Activated naive CD8-positive, alpha-beta T cell treated with anti-CD3 and anti-CD28 coated beads for 36 hours (primary cell): ENCODE measurements at places on chromosomes 6 and 20. TPM values are rescaled to one million over a fixed set of nuclear protein-coding genes. Genes with fewer than 3 reads are reported as not detected.

The PARD6B gene
- 3.9 TPM for total RNA-seq

The KHDC1 gene
- total RNA-seq = 3.3 TPM

GRCh38 chr20:15297059-15297875 lies 959.9 kb upstream of the FLRT3 start:
- H3K36me3 ChIP-seq = no peaks in the 10 kb centered on the region
- H3K4me1 ChIP-seq = no peaks in the 10 kb centered on the region
- no peak overlapping the region for H3K4me3 ChIP-seq
- H3K27ac ChIP-seq = no peak overlapping the region
- DNase-seq = no peak
- H3K27me3 ChIP-seq = no peaks in the 10 kb centered on the region

DNA sequence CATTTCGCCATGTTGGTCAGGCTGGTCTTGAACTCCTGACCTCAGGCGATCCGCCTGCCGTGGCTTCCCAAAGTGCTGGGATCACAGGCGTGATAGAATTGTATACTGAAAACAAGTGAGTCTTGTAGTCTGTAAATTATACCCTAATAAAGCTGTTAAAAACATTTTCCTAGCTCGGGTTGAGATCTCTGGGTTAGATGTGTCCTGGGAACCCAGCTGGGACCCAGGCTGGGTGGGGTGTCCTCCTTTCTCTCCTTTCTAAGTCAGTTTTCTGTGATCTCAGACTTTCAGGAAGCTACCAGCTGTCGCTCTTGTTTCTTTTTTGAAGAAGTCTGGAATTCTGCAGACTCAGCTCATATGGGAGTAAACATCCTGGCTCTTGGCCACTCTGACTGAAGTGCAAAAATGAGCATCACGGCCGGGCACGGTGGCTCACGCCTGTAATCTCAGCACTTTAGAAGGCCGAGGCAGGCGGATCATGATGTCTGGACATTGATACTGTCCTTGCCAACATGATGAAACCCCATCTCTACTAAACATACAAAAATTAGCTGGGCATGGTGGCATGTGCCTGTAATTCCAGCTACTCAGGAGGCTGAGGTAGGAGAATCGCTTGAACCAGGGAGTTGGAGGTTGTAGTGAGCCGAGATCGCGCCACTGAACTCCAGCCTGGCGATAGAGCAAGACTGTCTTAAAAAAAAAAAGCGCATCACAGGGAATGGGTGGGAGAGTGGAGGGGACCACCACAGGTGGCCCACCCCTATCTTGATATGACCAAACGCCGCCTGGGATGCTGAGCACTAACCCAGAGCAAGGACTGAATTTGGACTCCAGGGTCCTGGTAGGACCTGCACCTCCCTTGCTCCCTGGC lies 9.9 kb upstream of the PCIF1 start:
- H3K4me3 ChIP-seq = no peak overlapping the region
- H3K27me3 ChIP-seq = peaks cover 4% of the 10 kb centered on the region
- H3K36me3 ChIP-seq = no peaks in the 10 kb centered on the region
- no peaks in the 10 kb centered on the region for H3K4me1 ChIP-seq

DNA sequence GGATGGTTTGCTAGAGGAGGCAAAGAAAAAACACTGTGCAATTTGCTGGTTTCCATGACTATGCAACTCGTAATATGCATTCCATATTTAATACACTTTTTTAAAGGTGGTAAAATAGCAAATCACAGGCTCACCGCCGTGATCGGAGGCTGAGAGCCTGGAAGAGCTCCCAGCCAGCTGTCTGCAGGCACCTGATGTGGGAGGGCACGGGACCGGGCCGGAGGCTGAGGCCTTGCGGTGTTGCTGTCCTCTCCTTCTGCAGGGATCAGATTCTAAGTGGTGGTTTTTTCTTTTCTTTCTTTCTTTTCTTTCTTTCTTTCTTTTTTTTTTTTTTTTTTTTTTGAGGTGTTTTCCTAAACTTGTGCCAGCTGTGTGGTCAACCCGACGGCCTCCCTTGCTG lies 282.3 kb downstream of the CDH4 start:
- H3K27ac ChIP-seq = no peak overlapping the region
- no peak for DNase-seq
- no peak overlapping the region for H3K4me3 ChIP-seq
- H3K4me1 ChIP-seq = no peaks in the 10 kb centered on the region
- no peaks in the 10 kb centered on the region for H3K36me3 ChIP-seq

- no peak overlapping the region for H3K27ac ChIP-seq
- DNase-seq = no peak
- H3K27me3 ChIP-seq = peaks cover 15% of the 10 kb centered on the region
- H3K4me1 ChIP-seq = no peaks in the 10 kb centered on the region
- H3K36me3 ChIP-seq = no peaks in the 10 kb centered on the region
- H3K4me3 ChIP-seq = no peak overlapping the region
Observed at GRCh38 chr6:4327841-4328240, 192.5 kb upstream of the ECI2 start.

GRCh38 chr20:16537918-16538317 lies 35.3 kb downstream of the KIF16B start:
- H3K27ac ChIP-seq = no peak overlapping the region
- no peak for DNase-seq
- no peaks in the 10 kb centered on the region for H3K36me3 ChIP-seq
- H3K4me1 ChIP-seq = peaks cover 3% of the 10 kb centered on the region
- H3K27me3 ChIP-seq = no peaks in the 10 kb centered on the region
